ENCODE measurements at places on chromosomes 5 and 9.
A peak's percentile ranks its signal among the peaks of the same experiment; 100 is the strongest.

DNA sequence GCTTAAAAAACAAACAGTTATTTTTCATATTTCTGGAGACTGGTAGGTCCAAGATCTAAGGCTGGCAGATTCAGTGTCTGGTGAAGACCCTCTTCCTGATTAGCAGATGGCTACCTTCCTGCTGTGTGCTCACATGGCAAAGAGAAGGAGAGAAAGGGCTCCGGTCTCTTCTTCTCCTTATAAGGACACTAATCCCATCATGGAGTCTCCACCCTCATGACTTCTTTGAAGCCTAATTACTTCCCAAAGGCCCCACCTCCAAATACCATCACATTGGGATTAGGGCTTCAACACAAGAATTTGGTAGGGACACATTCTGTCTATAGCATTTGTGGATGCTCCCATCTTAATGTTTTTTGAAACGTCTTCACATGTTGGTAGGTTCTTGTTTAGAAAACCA is 391.1 kb downstream of the TMEM161B start:
- DNase-seq, result no peak
- no peaks in the 10 kb centered on the region for H3K36me3 ChIP-seq
- H3K27me3 ChIP-seq, result no peaks in the 10 kb centered on the region
- H3K4me3 ChIP-seq, result no peak overlapping the region
- H3K27ac ChIP-seq, result no peak overlapping the region

GRCh38 chr5:158635565-158635964 is 464.2 kb downstream of the EBF1 start:
- no peaks in the 10 kb centered on the region for H3K27me3 ChIP-seq
- no peaks in the 10 kb centered on the region for H3K36me3 ChIP-seq
- H3K27ac ChIP-seq, result no peak overlapping the region
- H3K4me1 ChIP-seq, result no peaks in the 10 kb centered on the region
- no peak for DNase-seq

- no peak overlapping the region for H3K4me3 ChIP-seq
- DNase-seq, result no peak
- H3K27ac ChIP-seq, result no peak overlapping the region
- H3K4me1 ChIP-seq, result no peaks in the 10 kb centered on the region
- no peaks in the 10 kb centered on the region for H3K36me3 ChIP-seq
- peaks cover 3% of the 10 kb centered on the region for H3K27me3 ChIP-seq
Measured at GRCh38 chr5:174694611-174695010, 29.8 kb upstream of the MSX2 start.

- peaks cover 12% of the 10 kb centered on the region for H3K27me3 ChIP-seq
- H3K36me3 ChIP-seq, result peaks cover 10% of the 10 kb centered on the region
- H3K4me1 ChIP-seq, result peaks cover 70% of the 10 kb centered on the region
- peak overlapping the region; percentile 78 for H3K27ac ChIP-seq
Measured at GRCh38 chr5:150108711-150109514, 22.6 kb upstream of the CSF1R start.

DNA sequence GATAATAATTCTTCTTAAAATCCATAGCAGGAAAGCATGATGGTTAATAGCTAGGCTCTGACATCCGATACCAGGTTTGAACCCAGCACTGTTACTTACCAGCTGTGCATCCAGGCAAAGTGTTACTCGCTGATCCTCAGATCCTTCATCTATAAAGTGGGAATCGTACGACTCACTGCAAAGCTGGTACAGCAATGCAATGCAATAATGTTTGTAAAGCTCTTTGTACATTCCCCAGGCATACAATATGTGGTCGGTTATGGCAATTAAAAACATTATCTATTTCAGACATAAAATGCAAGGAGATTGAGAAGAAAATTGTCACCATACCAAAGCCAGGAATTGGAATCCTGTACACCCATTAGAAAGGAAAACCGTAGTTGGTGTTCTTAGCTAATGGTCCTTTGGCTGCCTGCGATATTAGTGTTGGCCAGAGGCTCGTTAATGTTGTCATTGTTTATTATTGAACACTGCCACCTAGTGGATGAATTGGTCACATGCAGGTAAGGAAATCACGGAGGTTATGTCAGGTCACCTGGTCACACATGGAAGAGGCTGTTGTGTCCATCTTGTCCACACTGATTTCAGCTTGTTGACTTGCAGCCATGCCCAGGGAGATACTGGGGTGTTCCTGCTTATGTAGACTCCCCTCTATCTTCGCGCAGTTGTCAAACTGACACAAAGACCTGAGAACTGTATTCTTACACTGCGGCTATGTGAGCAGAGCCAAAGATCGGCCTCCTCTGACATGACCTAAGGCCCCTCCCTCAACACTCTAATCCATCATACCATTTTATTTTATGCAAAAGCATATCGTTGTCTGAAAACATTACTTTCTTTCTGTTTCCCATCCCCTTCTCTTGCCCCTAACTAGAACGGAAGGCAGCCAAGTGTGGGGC is 87.5 kb upstream of the PPP2R2B start:
- no peak overlapping the region for H3K4me3 ChIP-seq
- H3K4me1 ChIP-seq, result no peaks in the 10 kb centered on the region
- no peaks in the 10 kb centered on the region for H3K27me3 ChIP-seq
- H3K36me3 ChIP-seq, result no peaks in the 10 kb centered on the region

DNA sequence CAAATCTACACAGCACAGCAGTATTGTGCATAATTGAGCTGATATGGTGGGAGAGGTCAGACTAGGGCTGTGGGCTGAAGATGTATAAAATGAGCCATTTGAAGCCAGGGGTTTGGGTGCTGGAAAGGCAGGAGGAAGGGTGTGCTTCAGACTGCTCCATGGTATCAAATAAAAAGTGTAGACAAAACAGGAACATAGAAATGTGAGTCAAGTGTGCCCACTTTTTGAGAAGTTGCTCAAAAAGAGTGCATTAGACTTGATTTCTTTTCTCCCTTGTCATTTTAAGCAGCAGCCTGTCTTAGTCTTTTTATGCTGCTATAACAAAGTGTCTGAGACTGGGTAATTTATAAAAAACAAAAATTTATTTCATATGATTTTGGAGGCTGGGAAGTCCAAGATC is 55.8 kb upstream of the ZFAND5 start:
- no peak overlapping the region for H3K27ac ChIP-seq
- H3K27me3 ChIP-seq, result no peaks in the 10 kb centered on the region
- no peak overlapping the region for H3K4me3 ChIP-seq
- no peaks in the 10 kb centered on the region for H3K4me1 ChIP-seq
- DNase-seq, result no peak

GRCh38 chr5:83364312-83365299 is 106.9 kb upstream of the VCAN start:
- H3K4me3 ChIP-seq, result no peak overlapping the region
- H3K36me3 ChIP-seq, result no peaks in the 10 kb centered on the region
- no peak for DNase-seq

DNA sequence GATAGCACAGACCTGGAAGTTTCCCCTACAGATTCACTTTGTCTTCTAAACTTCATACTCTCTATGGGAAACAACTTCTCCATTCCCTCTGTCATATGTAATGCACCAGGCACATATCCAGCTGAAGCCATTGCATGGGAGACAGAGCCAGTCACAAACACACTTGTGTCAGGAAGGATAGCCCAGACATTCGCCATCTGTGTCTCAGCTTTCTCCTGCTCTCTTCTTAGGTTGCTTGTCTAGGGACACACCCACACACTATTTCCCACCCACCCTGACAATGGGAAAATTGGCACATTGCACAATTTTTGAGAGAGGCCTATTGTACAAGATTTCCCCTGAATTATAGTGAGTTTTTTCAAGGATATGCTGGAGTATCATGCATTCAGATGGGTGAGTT is 158.4 kb upstream of the MPDZ start:
- DNase-seq, result no peak
- H3K27me3 ChIP-seq, result peaks cover 13% of the 10 kb centered on the region

DNA sequence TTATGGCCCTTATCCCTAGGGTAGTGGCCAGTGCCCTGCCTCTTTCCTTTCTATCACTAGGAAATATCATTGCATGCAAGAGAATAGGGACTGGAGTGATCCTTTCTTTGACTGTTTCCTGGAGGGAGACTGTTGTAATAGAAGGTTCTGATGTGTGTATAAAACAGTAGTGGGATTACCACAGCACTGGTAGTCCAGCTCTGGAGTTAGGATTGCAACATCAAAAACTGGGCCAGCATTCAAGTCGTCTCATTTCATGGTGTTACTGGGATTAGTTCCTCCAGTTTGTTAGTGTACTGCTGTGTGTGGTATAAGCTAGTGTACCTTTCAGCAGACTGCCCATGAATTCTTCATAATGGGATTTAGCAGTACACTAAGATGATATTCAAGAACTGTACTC is 45.8 kb downstream of the KIAA1958 start:
- peak; percentile 52 for DNase-seq
- no peak overlapping the region for H3K4me3 ChIP-seq
- no peaks in the 10 kb centered on the region for H3K27me3 ChIP-seq
- peaks cover 49% of the 10 kb centered on the region for H3K4me1 ChIP-seq
- peak overlapping the region; percentile 20 for H3K27ac ChIP-seq

- no peaks in the 10 kb centered on the region for H3K4me1 ChIP-seq
- peaks cover 12% of the 10 kb centered on the region for H3K27me3 ChIP-seq
- no peak overlapping the region for H3K4me3 ChIP-seq
- no peaks in the 10 kb centered on the region for H3K36me3 ChIP-seq
- H3K27ac ChIP-seq, result no peak overlapping the region
- no peak for DNase-seq
Measured at GRCh38 chr9:79742110-79742721, 170.5 kb downstream of the TLE4 start.

GRCh38 chr5:145762833-145763232 is 72.3 kb downstream of the PRELID2 start:
- no peaks in the 10 kb centered on the region for H3K27me3 ChIP-seq
- no peaks in the 10 kb centered on the region for H3K4me1 ChIP-seq
- peaks cover 6% of the 10 kb centered on the region for H3K36me3 ChIP-seq
- DNase-seq, result no peak

DNA sequence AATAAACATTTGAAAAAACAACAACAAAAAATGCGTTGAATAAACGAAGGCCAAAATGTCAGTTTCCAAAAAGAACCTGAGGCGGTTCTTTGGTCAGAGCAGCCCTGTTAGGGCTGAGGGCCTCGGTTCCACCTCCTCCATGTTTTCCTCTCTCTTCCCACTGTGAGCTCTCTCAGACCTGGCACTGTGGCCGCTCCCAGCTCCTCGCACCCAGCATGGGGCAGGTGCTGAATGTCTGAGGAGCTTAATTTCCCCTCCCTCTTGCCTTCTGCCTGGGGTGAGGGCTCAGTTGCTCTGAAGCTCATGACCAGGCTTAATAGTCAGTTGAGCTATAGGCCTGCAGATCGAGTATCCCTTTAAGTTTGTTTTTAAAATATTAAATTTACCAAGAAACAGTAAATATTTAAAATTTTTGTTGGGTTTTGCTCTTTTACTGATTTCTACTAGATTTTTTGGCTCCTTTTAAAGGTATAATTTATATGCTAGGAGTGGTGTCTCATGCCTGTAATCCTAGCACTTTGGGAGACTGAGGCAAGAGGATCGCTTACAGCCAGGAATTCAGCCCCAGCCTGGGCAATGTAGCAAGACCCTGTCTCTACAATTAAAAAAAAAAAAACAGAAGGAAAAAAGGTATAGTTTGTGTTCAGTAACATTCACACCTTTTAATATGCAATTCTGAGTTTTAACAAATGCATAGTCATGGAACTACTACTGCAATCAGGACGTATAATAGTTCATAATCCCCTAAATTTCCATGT is 28.1 kb downstream of the DAPK1 start:
- peaks cover 4% of the 10 kb centered on the region for H3K27me3 ChIP-seq
- H3K4me1 ChIP-seq, result no peaks in the 10 kb centered on the region
- no peak for DNase-seq
- H3K4me3 ChIP-seq, result no peak overlapping the region
- no peak overlapping the region for H3K27ac ChIP-seq
- no peaks in the 10 kb centered on the region for H3K36me3 ChIP-seq

DNA sequence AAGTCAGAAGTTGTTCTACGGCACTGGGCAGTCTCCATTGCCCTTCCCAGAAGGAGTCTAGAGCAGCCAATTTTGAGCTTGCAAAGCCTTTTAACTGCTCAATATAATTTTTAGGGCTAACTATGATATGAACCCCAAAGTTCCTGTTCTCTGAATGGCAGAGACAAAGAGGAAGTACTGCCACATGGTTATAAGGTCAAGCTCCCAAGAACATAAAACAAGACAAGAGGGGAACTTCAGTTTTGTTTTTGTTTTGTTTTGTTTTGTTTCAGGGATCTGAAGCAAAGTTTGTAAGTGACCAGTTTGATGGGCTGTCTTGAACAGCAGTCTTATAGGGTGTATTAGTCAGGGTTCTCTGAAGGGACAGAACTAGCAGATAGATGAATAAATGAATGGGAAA is 11.9 kb upstream of the SMC2 start:
- no peak for DNase-seq
- H3K27ac ChIP-seq, result no peak overlapping the region
- H3K27me3 ChIP-seq, result peaks cover 5% of the 10 kb centered on the region
- H3K36me3 ChIP-seq, result no peaks in the 10 kb centered on the region

DNA sequence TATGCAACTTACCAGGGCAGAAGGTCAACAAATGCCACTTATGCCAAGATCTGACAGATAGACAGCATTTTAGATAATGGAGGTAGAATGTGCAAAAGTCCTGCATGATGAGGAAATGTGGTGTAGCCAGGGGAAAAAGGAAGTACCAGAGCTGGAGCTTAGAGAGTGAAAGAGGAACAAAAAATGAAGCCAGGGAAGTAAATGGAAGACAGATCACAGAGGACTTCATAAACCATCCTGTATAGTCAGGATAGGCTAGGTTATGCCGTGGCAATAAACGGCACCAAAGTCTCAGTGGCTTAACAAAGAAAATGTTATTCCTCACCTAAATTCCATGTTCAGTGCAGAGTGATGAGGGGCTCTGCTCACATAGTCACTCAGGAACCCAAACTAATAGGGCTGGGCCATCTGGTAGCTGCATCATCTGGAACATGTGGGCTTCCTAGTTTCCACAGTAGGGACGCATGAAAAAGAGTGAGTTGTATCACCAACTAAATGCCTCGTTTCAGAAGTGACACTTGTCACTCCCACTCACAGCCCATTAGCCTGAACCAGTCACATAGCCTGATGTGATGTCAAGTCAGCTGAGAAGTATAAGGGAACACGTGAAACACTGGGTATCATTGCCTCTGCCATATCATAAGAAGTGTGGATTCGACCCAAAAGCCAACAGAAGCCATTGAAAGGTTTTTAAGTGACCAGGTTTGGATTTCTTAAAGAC is 70.3 kb downstream of the SH3RF2 start:
- no peak overlapping the region for H3K27ac ChIP-seq
- H3K36me3 ChIP-seq, result no peaks in the 10 kb centered on the region
- H3K27me3 ChIP-seq, result peaks cover 15% of the 10 kb centered on the region
- peaks cover 20% of the 10 kb centered on the region for H3K4me1 ChIP-seq
- H3K4me3 ChIP-seq, result no peak overlapping the region
- DNase-seq, result no peak

- H3K27ac ChIP-seq, result no peak overlapping the region
- peak; percentile 93 for DNase-seq
- H3K4me1 ChIP-seq, result peaks cover 43% of the 10 kb centered on the region
- H3K4me3 ChIP-seq, result no peak overlapping the region
- H3K27me3 ChIP-seq, result peaks cover 2% of the 10 kb centered on the region
Measured at GRCh38 chr9:78539904-78540303, 243.0 kb downstream of the PSAT1 start.

- no peak overlapping the region for H3K27ac ChIP-seq
- no peaks in the 10 kb centered on the region for H3K27me3 ChIP-seq
- no peaks in the 10 kb centered on the region for H3K36me3 ChIP-seq
- H3K4me1 ChIP-seq, result no peaks in the 10 kb centered on the region
Measured at GRCh38 chr5:11494340-11494739, 409.9 kb downstream of the CTNND2 start.
